ENCODE measurements at places on chromosomes 6 and 20. TPM values are rescaled to one million over a fixed set of nuclear protein-coding genes. Genes with fewer than 3 reads are reported as not detected.

The IRF4 gene
- total RNA-seq: not detected

The CFB gene
- total RNA-seq: 1.8 TPM

The MOG gene
- not detected for total RNA-seq

The UNC93A gene
- not detected for total RNA-seq

DNA sequence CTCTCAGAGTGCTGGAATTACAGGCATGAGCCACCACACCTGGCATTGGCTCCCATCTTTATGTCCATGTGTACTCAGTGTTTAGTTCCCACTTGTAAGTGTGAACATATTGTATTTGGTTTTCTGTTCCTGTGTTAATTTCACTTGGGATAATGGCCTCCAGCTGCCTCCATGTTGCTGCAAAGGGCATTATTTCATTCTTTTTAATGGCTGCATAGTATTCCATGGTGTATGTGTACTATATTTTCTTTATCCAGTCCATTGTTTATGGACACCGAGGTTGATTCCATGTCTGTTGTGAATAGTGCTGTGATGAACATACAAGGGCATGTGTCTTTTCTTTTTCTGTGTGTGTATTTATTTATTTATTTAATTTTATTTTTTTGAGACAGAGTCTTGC lies 47.7 kb downstream of the MYO6 start:
- no peaks in the 10 kb centered on the region for H3K4me1 ChIP-seq
- no peak overlapping the region for H3K4me3 ChIP-seq
- H3K27me3 ChIP-seq: no peaks in the 10 kb centered on the region

GRCh38 chr20:37990571-37991151 lies 42.6 kb downstream of the TTI1 start:
- peaks cover 29% of the 10 kb centered on the region for H3K4me1 ChIP-seq
- no peaks in the 10 kb centered on the region for H3K27me3 ChIP-seq
- H3K4me3 ChIP-seq: no peak overlapping the region
- peaks cover 12% of the 10 kb centered on the region for H3K36me3 ChIP-seq

Data from IMR-90 (cell line).